Thoracic aorta (tissue), 2 donors: ENCODE measurements at places on chromosomes 4 and X.
A peak's percentile ranks its signal among the peaks of the same experiment; 100 is the strongest.

DNA sequence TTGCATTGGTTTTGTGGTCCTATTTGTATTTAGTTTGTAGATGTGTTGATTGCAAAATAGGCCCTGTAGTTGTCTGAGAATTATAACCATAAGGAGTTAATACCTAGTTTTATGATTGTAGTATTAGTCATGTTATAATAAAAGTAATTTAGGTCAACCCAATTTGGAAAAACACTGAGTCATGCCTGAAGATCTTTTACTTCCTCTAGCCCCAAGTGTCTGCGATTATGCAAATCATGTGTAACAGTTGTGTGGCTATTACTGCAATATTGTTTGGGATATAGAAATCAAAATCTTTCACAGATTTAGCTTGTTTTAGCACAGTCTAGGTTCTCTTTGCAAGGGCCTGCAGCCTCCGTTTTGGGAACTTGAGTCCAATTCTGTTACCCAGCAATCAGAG, 12.6 kb downstream of the SRD5A3 start:
- no peaks in the 10 kb centered on the region for H3K36me3 ChIP-seq
- peak overlapping the region; percentile 59 for H3K4me3 ChIP-seq
- peak overlapping the region; percentile 80 for H3K27ac ChIP-seq
- H3K4me1 ChIP-seq, result peaks cover 39% of the 10 kb centered on the region

- DNase-seq, result no peak
- no peaks in the 10 kb centered on the region for H3K36me3 ChIP-seq
- H3K4me1 ChIP-seq, result no peaks in the 10 kb centered on the region
- no peak overlapping the region for H3K4me3 ChIP-seq
These were observed 552.7 kb downstream of the ZNF674 start for GRCh38 chrX:45992402-45993123.

GRCh38 chrX:17484592-17484991, 109.6 kb downstream of the NHS start:
- no peak overlapping the region for H3K27ac ChIP-seq
- no peaks in the 10 kb centered on the region for H3K4me1 ChIP-seq
- H3K36me3 ChIP-seq, result no peaks in the 10 kb centered on the region
- no peaks in the 10 kb centered on the region for H3K27me3 ChIP-seq
- H3K4me3 ChIP-seq, result no peak overlapping the region

DNA sequence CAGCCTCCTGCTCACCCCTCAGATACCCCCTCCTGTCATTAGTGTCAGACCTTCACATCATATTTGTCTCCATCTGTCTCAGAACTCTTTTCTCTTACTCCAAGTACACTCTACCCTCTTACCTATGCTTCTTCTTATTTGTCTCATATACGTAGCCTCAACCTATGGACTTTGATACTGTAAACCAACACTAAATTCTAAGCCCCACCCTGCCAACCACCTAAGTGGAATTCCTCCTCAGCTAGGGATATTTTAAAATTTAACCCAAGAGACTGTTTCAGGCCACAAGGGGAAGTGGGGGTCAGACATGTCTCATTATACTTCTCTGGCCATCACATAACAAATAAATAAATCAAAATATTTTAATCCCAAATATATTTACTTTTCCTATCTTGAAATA, 778.1 kb upstream of the GRID2 start:
- no peaks in the 10 kb centered on the region for H3K4me1 ChIP-seq
- H3K36me3 ChIP-seq, result no peaks in the 10 kb centered on the region
- H3K27ac ChIP-seq, result no peak overlapping the region
- no peak overlapping the region for H3K4me3 ChIP-seq
- DNase-seq, result no peak

DNA sequence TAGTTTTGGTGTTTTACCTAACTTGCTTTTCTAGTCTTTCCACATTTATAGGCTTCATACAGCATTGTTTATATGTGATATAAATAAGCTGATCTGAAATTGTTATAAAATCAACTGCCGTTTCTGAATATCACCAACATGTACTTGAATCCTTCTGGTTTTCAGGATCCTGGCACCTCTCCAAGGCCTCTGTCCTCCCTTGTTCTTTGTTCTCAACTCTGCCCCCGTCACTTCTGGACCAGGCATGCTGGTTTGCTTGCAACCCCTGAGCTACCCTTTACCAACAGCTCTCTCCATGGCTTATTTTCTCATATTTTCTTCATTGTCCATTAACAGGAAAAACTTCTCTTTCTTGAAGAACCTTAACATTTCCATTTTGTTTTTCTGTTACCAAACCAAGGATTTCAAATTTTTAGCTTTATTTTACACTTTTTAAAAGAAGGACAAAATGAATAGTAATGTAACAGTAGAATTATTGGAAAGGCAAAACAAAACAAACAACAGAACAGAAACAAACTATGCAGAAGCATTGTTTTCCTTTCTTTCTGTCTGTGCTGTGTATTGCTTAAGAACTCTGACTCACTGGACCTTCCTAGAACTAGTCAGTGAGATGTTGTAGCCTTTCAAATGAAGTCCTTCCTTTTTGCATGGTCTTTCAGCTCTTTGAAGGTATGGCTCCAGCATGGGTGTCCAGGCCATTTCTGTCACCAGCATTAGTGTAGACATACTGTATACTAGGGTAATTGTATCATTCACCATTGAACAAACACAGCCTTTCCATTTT, 44.8 kb downstream of the BANK1 start:
- no peaks in the 10 kb centered on the region for H3K4me1 ChIP-seq
- H3K36me3 ChIP-seq, result no peaks in the 10 kb centered on the region
- no peak overlapping the region for H3K4me3 ChIP-seq

- H3K27me3 ChIP-seq, result no peaks in the 10 kb centered on the region
- no peak for DNase-seq
- no peak overlapping the region for H3K27ac ChIP-seq
- no peaks in the 10 kb centered on the region for H3K36me3 ChIP-seq
- H3K4me1 ChIP-seq, result peaks cover 21% of the 10 kb centered on the region
These were observed 62.5 kb downstream of the KIAA0232 start for GRCh38 chr4:6845027-6845426.

- H3K36me3 ChIP-seq, result no peaks in the 10 kb centered on the region
- no peak for DNase-seq
- no peak overlapping the region for H3K27ac ChIP-seq
- peak overlapping the region; percentile 33 for H3K4me3 ChIP-seq
- no peaks in the 10 kb centered on the region for H3K27me3 ChIP-seq
These were observed 167.1 kb downstream of the EFNB1 start for GRCh38 chrX:68995780-68996551.

- no peak overlapping the region for H3K4me3 ChIP-seq
- DNase-seq, result no peak
- no peaks in the 10 kb centered on the region for H3K27me3 ChIP-seq
- H3K27ac ChIP-seq, result no peak overlapping the region
- no peaks in the 10 kb centered on the region for H3K4me1 ChIP-seq
These were observed 147.2 kb downstream of the SPCS3 start for GRCh38 chr4:176467001-176467400.

DNA sequence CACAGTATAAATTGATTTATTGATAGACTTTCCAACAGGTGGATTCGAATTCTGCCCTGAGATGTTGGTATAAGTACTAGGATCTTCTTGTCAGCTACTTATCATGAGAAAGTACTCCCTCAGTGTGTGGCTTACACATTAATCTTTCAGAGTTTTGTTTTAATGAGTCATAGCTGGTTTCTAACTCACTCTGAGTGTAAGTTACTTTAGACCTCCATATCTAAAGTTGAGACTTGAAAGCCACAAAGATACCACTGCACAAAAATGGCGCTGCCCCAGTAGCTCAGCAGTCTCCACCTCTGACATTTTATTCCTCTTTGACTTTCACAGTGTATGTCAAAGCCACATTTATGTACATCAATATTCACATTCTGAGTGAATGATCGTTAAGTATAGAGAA, 318.5 kb downstream of the ARAP2 start:
- no peak overlapping the region for H3K4me3 ChIP-seq
- no peak overlapping the region for H3K27ac ChIP-seq
- no peaks in the 10 kb centered on the region for H3K27me3 ChIP-seq
- H3K36me3 ChIP-seq, result no peaks in the 10 kb centered on the region
- no peak for DNase-seq

GRCh38 chr4:15238720-15239119, 189.1 kb upstream of the C1QTNF7 start:
- H3K36me3 ChIP-seq, result no peaks in the 10 kb centered on the region
- no peak overlapping the region for H3K27ac ChIP-seq
- no peaks in the 10 kb centered on the region for H3K27me3 ChIP-seq
- H3K4me3 ChIP-seq, result no peak overlapping the region
- H3K4me1 ChIP-seq, result peaks cover 30% of the 10 kb centered on the region

DNA sequence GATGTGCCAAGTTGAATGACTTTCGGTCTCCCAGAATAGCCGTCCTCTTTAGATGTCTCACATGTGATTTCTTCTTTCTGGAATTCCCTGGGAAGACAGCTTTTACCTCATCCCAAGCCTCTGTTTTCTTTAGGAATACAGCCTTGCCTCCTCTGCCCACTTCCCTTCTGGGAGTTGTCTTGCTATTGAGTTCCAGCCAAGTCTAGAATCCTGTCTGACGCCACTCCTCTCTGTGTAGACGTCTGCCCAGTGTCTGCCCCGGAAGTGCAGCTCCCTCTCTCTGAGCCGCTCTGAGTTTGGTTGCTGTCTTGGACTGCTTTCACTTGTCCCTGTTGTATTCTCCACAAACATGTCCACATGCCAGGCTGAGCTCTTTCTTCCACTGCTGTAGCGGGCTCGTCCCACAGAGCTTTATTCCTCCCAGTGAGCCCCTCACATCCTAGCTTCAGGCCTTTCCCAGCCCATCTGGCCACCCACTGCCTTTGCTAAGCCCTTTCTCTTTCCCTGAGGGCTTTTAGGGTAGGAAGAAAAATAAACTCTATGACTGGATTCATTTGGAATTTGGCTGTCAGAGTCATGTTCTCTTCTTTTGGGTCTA, 9.0 kb upstream of the IGFBP7 start:
- peaks cover 2% of the 10 kb centered on the region for H3K4me1 ChIP-seq
- DNase-seq, result peak; percentile 24
- peak overlapping the region; percentile 37 for H3K4me3 ChIP-seq
- peak overlapping the region; percentile 89 for H3K27ac ChIP-seq
- no peaks in the 10 kb centered on the region for H3K36me3 ChIP-seq
- no peaks in the 10 kb centered on the region for H3K27me3 ChIP-seq

DNA sequence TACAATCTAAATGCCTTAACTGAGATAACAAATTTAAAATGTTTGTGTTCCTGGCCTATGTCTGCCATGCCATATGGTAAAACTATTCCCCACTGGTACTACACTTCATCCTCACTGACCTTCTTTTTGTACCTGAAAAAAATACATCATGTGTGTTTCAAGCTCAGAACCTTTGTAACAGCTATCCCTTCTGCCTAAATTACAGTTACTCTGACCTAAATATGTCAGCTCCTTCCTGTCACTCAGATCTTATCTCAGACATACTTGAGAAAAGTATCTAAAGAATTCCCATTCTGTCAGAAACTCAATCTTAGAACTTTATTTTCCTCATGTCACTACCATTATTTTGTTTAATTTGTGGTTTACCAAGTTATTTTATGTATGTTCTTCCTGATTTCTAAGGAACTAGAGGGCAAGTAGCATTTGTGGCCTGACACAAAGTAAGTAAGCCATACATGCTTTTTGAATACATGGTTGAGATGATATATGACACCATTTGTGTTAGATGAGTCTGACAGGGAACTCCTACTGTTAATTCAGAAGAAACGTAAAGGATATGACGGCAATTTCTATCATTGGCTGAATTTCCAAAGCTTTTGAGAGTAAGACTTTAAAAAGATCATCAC, 456.5 kb upstream of the NDST3 start:
- no peak overlapping the region for H3K4me3 ChIP-seq
- no peak for DNase-seq
- H3K27me3 ChIP-seq, result no peaks in the 10 kb centered on the region
- no peaks in the 10 kb centered on the region for H3K36me3 ChIP-seq
- no peaks in the 10 kb centered on the region for H3K4me1 ChIP-seq

- no peaks in the 10 kb centered on the region for H3K4me1 ChIP-seq
- H3K27ac ChIP-seq, result no peak overlapping the region
- no peak for DNase-seq
- no peak overlapping the region for H3K4me3 ChIP-seq
These were observed 76.4 kb downstream of the CLCN4 start for GRCh38 chrX:10233173-10233572.

GRCh38 chr4:40939856-40940255, 190.1 kb downstream of the NSUN7 start:
- no peaks in the 10 kb centered on the region for H3K27me3 ChIP-seq
- DNase-seq, result no peak
- H3K27ac ChIP-seq, result peak overlapping the region; percentile 62

DNA sequence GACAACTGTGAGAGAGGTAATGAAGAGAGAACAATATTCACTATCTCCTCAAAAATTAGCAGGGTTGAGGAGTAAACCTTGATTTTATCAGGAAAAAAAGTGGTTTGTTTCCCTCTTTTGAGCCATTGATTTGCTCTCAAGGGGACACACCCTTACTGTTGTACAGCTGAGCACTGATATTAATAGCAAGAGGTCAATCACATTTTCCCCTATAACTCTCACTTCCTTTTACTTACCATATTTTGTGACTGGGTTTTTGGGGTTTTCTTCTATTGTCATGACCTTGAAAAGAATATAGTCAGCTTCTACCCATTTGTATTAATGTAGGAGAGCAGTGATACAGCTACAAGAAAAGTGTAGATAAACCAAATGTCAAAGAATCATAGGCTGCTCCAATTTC, 70.2 kb upstream of the LONRF3 start:
- H3K4me1 ChIP-seq, result no peaks in the 10 kb centered on the region
- no peak for DNase-seq
- H3K4me3 ChIP-seq, result no peak overlapping the region
- no peaks in the 10 kb centered on the region for H3K27me3 ChIP-seq
- no peaks in the 10 kb centered on the region for H3K36me3 ChIP-seq

DNA sequence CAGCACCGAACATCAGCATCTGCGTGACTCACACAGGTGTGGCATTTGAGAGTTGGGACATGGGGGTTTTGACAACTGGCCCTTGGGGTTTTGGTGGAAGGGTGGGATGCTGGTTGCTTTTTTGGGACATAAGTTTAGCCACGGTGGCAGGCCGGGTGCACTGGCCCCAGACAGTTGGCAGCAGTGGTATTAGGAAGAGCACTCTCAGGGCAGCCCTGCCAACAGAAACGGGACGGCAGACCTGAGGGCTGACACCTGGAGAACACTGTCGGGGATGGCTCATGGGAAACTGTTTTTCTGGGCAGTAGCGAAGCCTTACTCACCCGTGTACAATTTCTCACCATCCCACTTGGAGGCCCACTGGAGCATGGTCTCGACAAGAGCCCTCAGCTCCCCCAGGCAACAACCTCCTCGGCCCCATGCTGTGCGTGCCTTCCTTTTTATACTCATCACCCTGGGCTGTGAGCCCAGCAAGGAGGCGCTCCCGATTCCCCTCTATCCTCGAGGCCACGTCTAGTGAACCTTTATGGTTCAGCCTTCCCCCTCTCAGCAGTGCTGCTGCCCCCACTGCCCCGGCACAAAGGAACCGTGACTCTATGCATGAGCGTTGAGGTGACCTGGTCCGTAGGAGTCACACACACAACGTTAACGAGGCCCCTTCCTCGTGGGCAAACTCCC, 30.6 kb downstream of the WDR1 start:
- no peak overlapping the region for H3K4me3 ChIP-seq
- peaks cover 96% of the 10 kb centered on the region for H3K36me3 ChIP-seq
- no peaks in the 10 kb centered on the region for H3K27me3 ChIP-seq
- no peak overlapping the region for H3K27ac ChIP-seq

- no peak overlapping the region for H3K4me3 ChIP-seq
- DNase-seq, result no peak
- H3K27me3 ChIP-seq, result no peaks in the 10 kb centered on the region
- no peak overlapping the region for H3K27ac ChIP-seq
These were observed 69.0 kb downstream of the ATOH1 start for GRCh38 chr4:93897559-93897958.

GRCh38 chrX:8647176-8647575, 84.8 kb downstream of the ANOS1 start:
- no peak overlapping the region for H3K27ac ChIP-seq
- DNase-seq, result no peak
- no peaks in the 10 kb centered on the region for H3K27me3 ChIP-seq
- H3K4me3 ChIP-seq, result no peak overlapping the region
- no peaks in the 10 kb centered on the region for H3K4me1 ChIP-seq
- H3K36me3 ChIP-seq, result no peaks in the 10 kb centered on the region
